Activated CD8-positive, alpha-beta memory T cell treated with anti-CD3 and anti-CD28 coated beads for 1 hour (primary cell): ENCODE measurements at places on chromosomes 4 and X.

- DNase-seq = no peak
These were observed 178.3 kb downstream of the SNCA start for GRCh38 chr4:89658701-89659024.

DNA sequence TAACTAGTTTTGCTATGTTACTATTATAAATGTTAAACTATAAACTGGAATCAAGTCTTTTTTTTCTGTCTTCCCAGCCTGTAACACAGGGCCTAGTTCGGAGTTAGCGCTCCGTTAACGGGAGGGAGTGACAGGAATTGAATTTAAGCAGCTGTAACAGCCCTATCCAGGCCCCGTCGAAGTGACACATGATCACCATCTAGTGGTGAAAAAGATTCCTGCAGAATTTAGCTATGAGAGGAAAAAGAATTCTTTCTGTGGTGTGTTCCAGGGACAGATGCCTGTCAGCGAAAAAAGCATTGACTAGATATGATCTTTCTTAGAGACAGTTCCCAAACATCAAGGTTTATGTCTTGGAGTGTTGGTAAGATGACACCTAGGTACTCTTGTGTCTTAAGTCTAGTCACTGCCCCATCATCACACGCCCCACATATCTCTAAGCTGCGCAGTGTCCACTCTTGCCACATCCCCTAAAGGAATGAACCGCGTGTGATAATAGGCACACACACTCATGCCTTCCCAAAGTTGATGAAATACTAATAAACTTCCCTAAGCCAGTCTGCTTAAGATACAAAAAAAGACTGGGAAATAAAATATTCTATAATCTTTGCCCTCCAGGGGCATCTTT is 2.1 kb downstream of the GAB3 start:
- DNase-seq = no peak

DNA sequence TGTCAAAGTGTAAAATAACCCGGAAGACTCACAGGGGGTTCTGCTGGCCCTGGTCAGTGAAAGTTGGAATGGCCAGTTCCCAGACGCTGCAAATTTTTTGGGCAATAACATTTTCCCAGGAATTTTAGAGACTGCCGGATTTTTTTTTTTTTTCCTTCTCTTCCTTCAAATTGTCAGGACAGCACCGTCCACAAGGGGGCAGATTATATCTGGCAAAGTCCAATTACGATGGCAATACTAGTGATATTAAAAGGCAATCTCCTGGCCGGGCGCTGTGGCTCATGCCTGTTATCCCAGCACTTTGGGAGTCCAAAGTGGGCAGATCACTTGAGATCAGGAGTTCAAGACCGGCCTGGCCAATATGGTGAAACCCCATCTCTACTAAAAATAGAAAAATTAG is 20.5 kb downstream of the SLC25A5 start:
- peak; percentile 8 for DNase-seq

DNA sequence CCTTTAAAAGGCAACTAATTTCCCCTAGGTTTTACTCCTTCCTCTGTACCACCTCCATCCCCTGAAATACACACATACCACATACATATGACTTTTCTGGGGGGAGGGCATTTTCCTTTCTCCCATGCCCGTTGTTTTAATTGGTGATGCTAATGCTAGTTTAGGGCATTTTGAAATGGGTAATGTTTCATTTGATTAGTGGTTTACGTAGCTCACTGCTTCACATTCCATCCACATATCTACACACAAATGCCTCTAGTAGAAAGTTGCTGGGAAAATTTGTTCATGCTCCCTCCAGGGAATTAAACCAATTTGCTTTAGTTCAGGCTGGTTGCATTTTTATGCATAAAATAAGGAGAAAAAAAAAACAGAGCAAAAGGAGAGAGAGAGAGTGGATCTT is 231.2 kb downstream of the FRAS1 start:
- no peak for DNase-seq
